ENCODE measurements at places on chromosomes 16 and 17.

- DNase-seq, result no peak
Observed at GRCh38 chr16:23013484-23013883, 135.8 kb downstream of the USP31 start.

GRCh38 chr16:27428026-27428785 is 26.2 kb downstream of the IL21R start:
- no peak for DNase-seq

GRCh38 chr17:79077587-79077986 is 3.0 kb downstream of the ENGASE start:
- DNase-seq, result no peak

GRCh38 chr17:80328634-80329380 is 68.2 kb downstream of the RNF213 start:
- DNase-seq, result no peak

DNA sequence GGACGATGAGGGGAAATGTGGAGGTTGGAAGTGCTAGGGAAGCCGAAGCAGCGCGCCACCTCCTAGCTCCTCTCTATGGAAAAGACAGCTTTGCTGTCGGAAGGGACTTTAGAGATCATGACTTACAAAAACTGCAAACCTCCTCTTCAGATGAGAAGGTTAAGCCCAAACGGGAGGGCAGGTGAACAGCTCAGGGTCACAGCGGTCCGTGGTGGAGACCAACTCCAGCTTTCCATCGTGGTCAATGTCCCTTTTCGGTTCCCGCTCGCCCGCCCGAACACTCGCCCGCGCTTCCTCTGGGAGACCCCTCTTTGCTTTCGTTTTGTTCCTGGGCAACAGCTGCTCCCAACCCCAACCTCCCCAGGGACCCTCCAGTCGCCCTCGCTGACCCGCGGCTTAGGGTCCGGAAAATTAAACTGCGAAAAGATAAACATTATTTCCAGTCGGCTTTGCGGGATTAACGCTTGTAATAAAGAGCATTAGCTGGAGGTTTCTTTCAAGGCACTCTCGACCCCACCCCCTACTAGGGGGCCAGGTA is 7.7 kb downstream of the IRX6 start:
- no peak for DNase-seq

DNA sequence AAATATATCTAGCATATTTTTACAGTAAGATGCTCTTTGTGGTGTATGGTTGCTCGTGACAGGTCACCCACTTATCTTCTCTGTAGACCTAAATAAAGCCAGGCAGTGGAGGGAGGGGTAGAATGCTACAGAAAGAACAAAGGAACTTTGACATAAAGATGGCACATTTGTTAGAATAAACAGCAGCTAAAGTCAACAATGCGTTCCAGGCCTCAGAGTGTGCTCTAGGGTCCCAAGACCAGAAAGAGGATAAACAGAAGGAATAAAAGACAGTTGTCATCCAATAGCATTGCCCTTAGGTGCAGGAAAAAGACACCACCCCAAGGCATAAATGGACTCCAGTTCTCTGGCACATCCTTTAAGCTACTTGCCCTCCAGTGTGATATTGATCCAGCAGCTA is 523.0 kb upstream of the CDH11 start:
- no peak for DNase-seq

GRCh38 chr17:6893382-6894205 is 62.1 kb upstream of the TEKT1 start:
- no peak for DNase-seq

- DNase-seq, result peak; percentile 85
Observed at GRCh38 chr16:71499775-71500364, 10.7 kb upstream of the ZNF19 start.

DNA sequence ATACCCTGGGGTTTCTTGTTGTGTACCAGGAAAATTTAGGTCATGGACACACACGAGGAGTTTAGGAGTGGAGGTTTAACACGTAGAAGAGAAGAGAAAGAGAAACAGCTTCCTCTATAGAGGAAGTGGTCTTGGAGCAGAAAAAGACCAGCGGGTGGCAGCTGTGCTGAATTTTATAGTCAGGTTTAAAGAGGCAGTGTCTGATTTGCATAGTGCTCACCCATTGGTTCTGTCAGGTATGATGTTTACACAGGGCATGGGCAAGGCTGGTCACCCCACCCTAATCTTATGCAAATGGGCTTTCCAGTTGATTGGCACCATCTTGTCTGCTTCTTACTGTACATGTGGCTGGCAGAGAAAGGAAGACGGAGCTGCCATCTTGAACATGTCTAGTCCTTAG is 309.0 kb downstream of the CDH13 start:
- DNase-seq, result no peak

DNA sequence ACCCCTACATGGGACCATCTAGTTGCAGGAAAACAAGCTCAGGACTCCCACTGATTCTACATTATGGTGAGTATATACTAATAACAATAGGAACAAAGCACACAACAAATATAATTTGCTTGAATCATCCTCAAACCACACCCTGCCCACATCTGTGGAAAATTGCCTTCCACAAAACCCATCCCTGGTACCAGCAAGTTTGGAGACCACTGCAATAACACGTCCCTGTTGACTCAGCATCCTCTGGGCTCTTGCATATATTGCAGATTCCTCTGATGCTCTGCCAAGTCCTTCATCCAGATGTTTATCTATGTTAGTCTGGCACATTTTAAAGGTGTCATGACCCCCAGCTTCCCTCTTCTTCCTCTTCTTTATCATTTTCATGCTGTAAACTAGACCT is 138.4 kb downstream of the PCTP start:
- no peak for DNase-seq

GRCh38 chr17:76267051-76267576 is 2.0 kb downstream of the UBALD2 start:
- no peak for DNase-seq

GRCh38 chr16:75402821-75403475 is 30.4 kb downstream of the CFDP1 start:
- peak; percentile 62 for DNase-seq

- no peak for DNase-seq
Observed at GRCh38 chr17:74442670-74443515, 11.0 kb downstream of the GPRC5C start.

DNA sequence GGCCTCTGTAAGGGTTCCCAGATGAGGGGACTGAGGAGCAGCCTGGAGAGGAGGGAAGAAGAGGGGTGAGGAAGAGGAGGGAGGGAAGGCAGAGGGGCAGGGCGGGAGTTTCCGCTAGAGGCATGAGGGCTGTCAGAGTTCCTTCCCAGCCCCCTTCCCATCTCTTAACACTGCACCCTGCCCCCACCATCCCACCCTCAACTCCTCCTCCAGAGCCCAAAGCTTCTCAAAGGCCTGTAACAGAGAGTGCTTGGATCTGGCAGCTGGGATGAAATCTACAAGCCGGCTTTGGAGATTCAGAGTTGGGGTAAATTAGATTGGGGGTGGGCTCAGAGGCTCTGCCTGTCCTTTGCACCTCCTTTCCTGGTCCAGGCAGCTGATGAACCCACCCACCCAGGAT is 57.3 kb upstream of the DLX4 start:
- no peak for DNase-seq

DNA sequence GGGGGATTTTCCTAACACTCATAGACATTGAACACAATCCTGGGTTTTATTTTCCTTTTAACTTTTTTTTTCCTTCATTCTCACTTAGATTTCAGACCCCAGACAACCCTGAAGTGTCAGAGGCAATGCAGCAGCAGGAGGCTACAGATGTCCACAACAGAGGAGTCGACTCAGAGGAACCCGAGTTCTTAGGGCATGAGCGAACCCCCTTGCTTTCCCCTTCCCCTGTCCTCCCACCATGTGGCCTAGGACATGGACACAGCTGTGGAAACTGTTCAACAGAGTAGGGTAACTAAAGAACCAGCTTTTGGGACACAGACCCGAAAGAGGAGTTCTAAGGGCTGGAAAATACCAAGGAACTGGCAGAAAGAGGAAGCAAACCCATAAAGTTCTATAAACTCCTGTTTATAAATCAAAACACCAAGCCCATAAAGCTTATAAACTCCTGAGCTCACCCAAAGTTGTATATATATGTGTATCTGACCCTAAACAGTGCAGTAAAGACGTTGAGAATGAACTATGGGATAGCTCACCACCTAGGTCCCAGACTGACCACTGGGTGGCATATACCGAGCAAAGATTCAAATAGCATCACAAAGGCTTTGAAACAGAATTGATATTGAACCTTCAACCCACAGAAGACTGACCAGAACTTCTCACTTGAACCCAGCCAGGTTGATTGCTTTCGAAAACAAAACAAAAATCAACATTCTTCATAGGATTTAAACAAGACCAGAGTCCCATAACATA is 33.9 kb downstream of the CMTM4 start:
- DNase-seq, result no peak

DNA sequence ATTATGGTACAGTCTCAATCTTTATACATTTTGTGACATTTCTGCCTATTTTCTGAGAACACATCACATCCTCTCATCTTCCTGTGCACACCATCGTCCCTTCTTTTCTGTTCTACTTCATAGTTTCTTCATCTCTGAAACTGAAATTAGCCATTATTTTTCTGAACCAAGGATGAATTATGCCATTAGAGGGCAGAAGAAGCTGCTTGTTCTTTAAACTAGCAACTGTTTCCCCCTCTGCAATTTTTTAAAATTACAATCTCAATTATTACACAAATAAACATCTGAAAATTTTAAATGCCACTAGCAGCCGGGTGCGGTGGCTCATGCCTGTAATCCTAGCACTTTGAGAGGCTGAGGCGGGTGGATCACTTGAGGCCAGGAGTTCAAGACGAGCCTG is 41.3 kb downstream of the RBBP6 start:
- DNase-seq, result no peak

- DNase-seq, result no peak
Observed at GRCh38 chr17:38636054-38636453, 30.3 kb upstream of the SRCIN1 start.

DNA sequence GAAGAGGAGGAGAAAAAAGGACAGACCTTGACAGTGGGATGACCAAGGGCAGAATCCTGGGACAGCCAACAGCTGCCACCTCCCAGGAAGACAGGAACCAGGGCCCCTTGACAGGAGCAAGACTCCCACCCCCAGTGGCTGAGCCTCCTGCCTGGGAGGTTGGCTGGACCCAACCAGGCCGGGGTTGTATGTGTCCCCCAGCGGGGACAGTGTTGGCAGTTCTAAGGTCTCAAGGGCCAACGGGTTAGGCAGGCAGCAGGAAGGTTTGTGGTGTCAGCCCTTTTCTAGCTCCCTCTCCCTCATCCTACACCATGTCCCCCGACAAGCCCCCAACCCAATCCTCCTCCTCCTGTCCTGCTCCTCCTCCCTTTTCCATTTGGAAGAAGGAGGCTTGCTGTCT is 126.2 kb downstream of the MRM1 start:
- no peak for DNase-seq

- DNase-seq, result no peak
Observed at GRCh38 chr17:51630101-51630671, 369.8 kb downstream of the UTP18 start.

DNA sequence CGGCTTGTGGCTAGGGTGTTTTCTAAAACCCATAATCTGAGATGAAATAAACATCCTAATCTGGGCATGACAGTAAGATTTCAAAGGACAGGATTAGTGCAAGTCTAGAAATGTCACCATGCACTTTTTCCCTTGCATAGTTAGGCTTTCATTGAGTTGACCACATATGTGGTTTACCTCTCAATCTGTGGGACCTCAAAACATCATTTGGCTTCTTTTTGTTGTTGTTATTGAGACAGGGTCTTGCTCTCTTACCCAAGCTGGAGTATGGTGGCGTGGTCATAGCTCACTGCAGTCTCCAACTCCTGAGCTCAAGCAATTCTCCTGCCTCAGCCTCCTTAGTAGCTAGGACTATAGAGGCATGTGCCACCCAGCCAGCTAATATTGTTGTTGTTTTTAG is 197.8 kb downstream of the CEP112 start:
- DNase-seq, result no peak
